ENCODE measurements at places on chromosomes 11 and 22. TPM values are rescaled to one million over a fixed set of nuclear protein-coding genes. Genes with fewer than 3 reads are reported as not detected.

Gene RTN4R
- total RNA-seq = 19.0 TPM

Gene OR8J1
- not detected for total RNA-seq

Gene AQP11
- total RNA-seq = 0.72 TPM

Gene MS4A4A
- total RNA-seq = not detected

Gene RAB39A
- 9.2 TPM for total RNA-seq

Gene TRMT112
- total RNA-seq = 341 TPM

Gene SOX10
- 2.4 TPM for total RNA-seq

Gene CFL1
- total RNA-seq = 1,107 TPM

Gene LRRC56
- total RNA-seq = 3.4 TPM

Gene OR52I2
- not detected for total RNA-seq

Gene FERMT3
- 6.6 TPM for total RNA-seq

Gene KCNK7
- total RNA-seq = 1.8 TPM

Gene LIF
- total RNA-seq = 4.3 TPM

Gene NAALADL1
- total RNA-seq = 1.0 TPM

Gene LRP4
- 11.6 TPM for total RNA-seq

GRCh38 chr11:47433157-47433556 lies 6.9 kb upstream of the PSMC3 start:
- no peak overlapping the region for H3K4me3 ChIP-seq
- no peak for DNase-seq
- no peaks in the 10 kb centered on the region for H3K27me3 ChIP-seq
- no peaks in the 10 kb centered on the region for H3K36me3 ChIP-seq
- H3K27ac ChIP-seq = no peak overlapping the region

- no peaks in the 10 kb centered on the region for H3K36me3 ChIP-seq
- H3K27me3 ChIP-seq = no peaks in the 10 kb centered on the region
- no peak for DNase-seq
- H3K27ac ChIP-seq = no peak overlapping the region
- H3K4me3 ChIP-seq = no peak overlapping the region
Measured at GRCh38 chr22:35348026-35348590, 32.8 kb upstream of the HMOX1 start.

DNA sequence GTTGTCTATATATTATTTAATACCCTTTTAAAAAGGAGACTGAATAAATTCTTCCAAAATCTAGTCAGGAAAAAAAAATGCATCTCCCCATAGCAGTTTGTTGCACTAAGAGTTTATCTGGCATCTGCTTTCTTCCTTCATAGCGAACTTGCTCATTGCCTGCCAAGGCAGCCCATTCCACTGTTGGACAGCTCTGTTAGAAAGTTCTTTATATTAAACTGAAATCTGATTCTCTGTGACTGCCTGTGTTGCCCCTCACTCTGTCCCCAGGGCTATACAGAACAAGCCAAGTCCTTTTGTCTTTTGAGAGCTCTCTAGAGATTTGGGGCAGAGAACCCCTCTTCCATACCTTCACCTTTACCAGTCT lies 3.3 kb upstream of the CHRDL2 start:
- H3K4me1 ChIP-seq = no peaks in the 10 kb centered on the region
- DNase-seq = no peak
- no peaks in the 10 kb centered on the region for H3K36me3 ChIP-seq
- no peak overlapping the region for H3K27ac ChIP-seq

GRCh38 chr11:132106096-132106982 lies 735.9 kb downstream of the NTM start:
- no peaks in the 10 kb centered on the region for H3K27me3 ChIP-seq
- DNase-seq = no peak
- H3K36me3 ChIP-seq = peaks cover 5% of the 10 kb centered on the region
- H3K4me3 ChIP-seq = no peak overlapping the region

GRCh38 chr22:46577368-46578249 lies 40.2 kb upstream of the CELSR1 start:
- H3K36me3 ChIP-seq = no peaks in the 10 kb centered on the region
- H3K27ac ChIP-seq = no peak overlapping the region
- DNase-seq = peak; percentile 26
- peak overlapping the region; percentile 78 for H3K4me3 ChIP-seq
- no peaks in the 10 kb centered on the region for H3K27me3 ChIP-seq
- no peaks in the 10 kb centered on the region for H3K4me1 ChIP-seq

GRCh38 chr11:9733212-9733611 lies 69.3 kb downstream of the SWAP70 start:
- H3K27me3 ChIP-seq = no peaks in the 10 kb centered on the region
- H3K4me3 ChIP-seq = no peak overlapping the region

DNA sequence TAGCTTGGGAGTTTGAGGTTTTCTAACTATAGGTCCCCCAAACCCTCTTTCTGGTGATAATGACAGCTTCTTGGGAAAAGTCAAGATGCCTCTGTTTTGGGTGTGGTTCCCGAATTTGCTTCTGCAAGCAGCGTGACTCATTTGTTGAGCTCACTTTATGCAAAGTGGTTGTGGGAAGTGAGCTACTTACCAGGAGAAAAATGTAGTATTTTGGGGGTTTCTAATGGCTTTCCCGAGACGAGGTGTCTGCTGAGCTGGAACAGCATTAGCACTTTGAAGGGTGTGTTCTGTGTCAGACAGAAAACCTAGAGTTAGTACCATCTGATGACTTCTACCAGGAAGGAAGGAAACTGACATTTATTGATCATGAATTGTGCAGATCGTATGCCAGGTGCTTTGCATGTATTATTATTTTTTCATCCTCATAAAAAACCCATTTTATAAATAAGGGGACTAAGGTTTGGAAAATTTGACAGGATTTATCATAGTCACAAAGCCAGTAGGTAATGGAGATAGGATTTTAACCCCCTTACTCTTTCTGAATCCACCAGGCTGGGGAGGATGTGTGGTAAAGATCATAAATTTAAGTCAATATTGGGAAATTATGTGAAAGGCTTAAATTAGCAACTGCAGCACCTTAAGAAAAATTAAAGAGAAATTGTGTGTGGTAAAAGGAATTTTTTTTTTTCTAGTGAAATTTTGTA lies 108.8 kb upstream of the CD44 start:
- no peak overlapping the region for H3K27ac ChIP-seq
- no peaks in the 10 kb centered on the region for H3K4me1 ChIP-seq
- no peaks in the 10 kb centered on the region for H3K36me3 ChIP-seq
- DNase-seq = no peak
- no peaks in the 10 kb centered on the region for H3K27me3 ChIP-seq

DNA sequence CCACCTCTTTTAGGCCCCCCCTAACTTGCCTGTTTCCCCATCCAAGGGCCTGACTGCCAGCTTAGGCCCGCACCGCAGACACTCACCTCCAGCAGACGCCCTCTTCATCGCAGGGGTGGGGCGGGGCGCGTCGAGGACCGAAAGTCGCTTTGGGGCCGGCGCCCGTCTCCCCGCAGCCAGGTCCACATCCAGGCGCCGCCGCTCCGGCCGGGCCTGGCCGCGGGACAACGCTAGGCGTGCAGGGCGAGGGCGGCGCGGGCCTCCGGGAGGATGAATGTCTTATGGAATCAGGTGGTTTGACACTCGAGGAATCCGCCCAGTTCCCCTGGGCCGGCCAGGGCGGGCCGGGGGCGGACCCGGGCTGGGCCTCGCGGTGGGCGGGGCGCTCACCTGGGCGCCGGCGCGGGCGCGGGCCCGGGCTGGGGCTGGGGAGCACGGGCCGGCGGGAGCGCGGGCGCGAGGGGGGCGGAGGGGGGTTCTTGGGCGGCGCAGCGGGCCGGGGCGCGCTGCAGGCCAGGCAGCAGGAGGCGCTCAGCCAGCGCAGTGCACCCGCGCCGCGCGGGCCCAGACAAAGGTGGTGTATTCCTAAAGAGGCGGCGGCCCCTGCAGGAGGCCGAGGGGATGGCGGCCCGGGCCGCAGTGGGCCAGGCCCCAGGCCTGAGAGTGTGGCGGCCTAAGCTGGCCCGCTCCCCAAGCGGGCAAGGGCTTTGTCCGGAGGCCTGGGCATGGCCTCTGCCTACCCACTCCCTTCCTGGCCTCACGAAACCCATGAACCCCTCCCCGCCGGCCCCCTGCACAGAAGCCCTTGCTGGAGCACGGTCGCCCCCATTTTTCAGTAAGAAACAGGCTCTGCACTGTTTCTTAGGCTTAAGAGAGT lies 177.6 kb downstream of the IGLL1 start:
- H3K4me1 ChIP-seq = no peaks in the 10 kb centered on the region
- no peak overlapping the region for H3K27ac ChIP-seq

- no peak overlapping the region for H3K4me3 ChIP-seq
- H3K4me1 ChIP-seq = no peaks in the 10 kb centered on the region
- no peaks in the 10 kb centered on the region for H3K27me3 ChIP-seq
- H3K27ac ChIP-seq = no peak overlapping the region
Measured at GRCh38 chr11:106625566-106625965, 392.7 kb downstream of the GUCY1A2 start.

DNA sequence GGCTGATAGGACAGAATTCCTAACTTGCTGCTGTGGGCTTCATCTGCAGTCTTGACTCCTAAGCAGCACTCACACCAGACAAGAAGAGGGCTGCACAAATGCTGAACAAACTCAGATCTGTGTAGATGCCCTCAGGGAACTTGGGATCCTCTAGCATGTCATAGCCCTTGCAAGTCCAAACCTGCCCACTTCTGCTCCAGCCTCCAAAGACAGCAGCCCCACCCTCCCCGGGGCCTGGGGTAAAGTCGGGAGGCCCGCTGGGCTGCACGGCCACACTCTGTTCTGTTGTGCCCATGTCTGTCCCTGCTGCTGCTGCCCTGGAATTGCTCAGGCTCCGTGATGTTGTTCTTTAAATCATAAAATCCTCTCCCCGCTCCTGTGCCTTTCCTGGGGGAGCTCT lies 28.3 kb downstream of the DRD2 start:
- H3K27me3 ChIP-seq = no peaks in the 10 kb centered on the region
- H3K4me3 ChIP-seq = no peak overlapping the region
- no peak for DNase-seq
- no peak overlapping the region for H3K27ac ChIP-seq

GRCh38 chr11:69554849-69555248 lies 73.4 kb downstream of the LINC01488 start:
- H3K36me3 ChIP-seq = peaks cover 6% of the 10 kb centered on the region
- no peaks in the 10 kb centered on the region for H3K4me1 ChIP-seq
- H3K27ac ChIP-seq = no peak overlapping the region
- no peak overlapping the region for H3K4me3 ChIP-seq

DNA sequence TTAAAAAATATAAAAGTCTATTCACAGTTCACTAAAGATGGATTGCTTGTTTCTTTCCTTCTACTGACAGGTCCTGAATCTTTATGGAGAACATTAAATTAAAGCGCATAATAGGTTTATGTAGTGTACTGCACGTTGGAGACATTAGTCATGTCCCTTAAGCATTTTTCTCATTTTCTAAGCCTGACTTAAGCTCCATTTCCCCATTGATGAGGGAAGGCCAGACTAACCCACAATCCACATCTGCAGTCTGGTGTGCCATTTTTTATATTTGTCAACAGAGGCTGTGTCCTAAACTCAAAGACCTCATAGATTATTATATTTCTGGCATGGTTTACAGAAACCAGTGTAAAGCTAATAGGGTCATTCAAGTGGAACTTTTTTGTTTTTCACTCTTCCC lies 39.9 kb downstream of the CADM1 start:
- peaks cover 3% of the 10 kb centered on the region for H3K4me1 ChIP-seq
- DNase-seq = no peak
- H3K27ac ChIP-seq = no peak overlapping the region
- H3K4me3 ChIP-seq = no peak overlapping the region
- no peaks in the 10 kb centered on the region for H3K36me3 ChIP-seq

- no peak for DNase-seq
- no peak overlapping the region for H3K4me3 ChIP-seq
- H3K27me3 ChIP-seq = no peaks in the 10 kb centered on the region
- peaks cover 9% of the 10 kb centered on the region for H3K36me3 ChIP-seq
- H3K4me1 ChIP-seq = no peaks in the 10 kb centered on the region
Measured at GRCh38 chr11:93974759-93975158, 46.4 kb upstream of the HEPHL1 start.

- H3K4me3 ChIP-seq = no peak overlapping the region
- no peaks in the 10 kb centered on the region for H3K27me3 ChIP-seq
- no peaks in the 10 kb centered on the region for H3K4me1 ChIP-seq
- H3K27ac ChIP-seq = no peak overlapping the region
- DNase-seq = no peak
Measured at GRCh38 chr11:45267652-45268299, 18.4 kb downstream of the SYT13 start.

DNA sequence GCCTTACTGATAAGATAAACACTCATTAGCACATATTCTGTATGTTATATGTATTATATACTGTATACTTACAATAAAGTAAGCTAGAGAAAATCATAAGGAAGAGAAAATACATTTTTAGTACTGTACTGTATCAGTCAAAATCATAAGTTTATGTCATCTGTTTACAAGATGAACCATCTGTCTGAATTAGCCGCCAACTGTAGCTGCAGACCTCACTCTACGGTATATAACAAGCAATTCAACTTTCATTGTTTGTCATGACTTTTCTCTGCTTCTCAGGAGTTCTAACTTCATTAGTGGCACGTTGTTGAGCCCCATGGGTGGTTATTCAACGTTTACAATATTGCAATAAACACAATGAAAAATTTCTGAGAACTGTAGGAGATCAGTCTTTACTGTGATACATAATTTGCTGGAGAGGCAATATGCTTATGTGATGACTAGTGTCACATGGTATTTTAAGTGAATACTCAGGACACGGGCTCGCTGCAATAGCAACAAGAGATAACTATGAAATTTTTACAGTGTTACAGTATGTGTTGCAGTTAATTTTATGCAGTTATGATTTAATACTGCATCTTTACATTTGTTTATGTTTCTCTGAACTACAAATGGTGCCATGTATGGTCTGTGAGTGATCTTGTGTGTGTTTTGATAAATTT lies 132.2 kb upstream of the CTSC start:
- DNase-seq = no peak
- H3K36me3 ChIP-seq = peaks cover 7% of the 10 kb centered on the region
- no peaks in the 10 kb centered on the region for H3K27me3 ChIP-seq
- H3K27ac ChIP-seq = no peak overlapping the region

DNA sequence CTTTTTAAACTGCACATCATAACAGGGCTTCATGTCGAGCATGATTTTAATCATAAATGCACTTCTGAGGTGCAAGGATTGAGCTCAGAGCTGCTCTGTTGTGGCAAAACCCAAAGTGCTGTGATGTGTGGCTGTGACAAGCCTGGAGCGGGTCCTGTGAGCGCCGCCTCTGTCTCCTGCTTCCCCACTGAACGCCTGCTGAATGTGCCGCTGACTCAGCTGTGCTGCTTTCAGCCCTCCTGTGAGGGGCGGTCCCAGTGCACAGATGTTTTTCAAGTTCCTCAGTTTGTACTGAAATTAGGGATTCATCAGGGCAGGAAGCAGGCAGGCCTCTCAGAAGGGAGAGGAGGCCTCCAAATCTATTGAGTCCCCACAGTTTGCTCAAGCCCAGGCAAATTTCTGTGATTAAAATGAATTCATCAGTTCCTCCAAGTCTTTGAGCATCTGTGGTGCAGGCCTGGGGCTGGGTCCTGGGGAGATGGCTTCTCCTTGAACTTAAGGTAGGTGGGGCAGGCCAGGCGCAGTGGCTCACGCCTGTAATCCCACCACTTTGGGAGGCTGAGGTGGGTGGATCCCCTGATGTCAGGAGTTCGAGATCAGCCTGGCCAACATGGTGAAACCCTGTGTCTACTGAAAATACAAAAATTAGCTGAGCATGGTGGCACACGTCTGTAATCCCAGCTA lies 3.0 kb upstream of the GTSE1 start:
- no peaks in the 10 kb centered on the region for H3K27me3 ChIP-seq
- peaks cover 24% of the 10 kb centered on the region for H3K36me3 ChIP-seq
- no peak overlapping the region for H3K4me3 ChIP-seq
- no peak for DNase-seq

Data from H9 (cell line).